NCI-H526 treated with DMSO at 0.1 percent for 48 hours (cell line): ENCODE measurements at places on chromosomes 2 and 18.

DNA sequence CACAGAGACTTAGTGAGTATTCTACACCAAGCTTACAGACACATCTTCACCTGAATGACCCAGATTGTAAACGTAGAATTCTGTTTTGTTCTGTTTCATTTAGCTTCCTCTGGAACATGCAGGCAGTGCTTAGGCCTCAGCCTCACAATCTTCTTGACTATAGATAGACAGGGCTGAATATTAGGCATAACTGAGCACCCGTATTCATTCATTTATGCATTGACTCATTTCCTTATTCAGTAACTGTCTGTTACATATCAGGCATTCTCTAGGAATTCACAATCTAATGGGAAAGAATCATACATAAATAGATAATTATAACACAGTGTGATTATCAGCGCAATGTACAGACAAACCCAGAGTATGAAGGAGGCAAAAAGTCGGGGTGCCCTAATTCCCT lies 124.9 kb upstream of the ETAA1 start:
- DNase-seq = no peak

DNA sequence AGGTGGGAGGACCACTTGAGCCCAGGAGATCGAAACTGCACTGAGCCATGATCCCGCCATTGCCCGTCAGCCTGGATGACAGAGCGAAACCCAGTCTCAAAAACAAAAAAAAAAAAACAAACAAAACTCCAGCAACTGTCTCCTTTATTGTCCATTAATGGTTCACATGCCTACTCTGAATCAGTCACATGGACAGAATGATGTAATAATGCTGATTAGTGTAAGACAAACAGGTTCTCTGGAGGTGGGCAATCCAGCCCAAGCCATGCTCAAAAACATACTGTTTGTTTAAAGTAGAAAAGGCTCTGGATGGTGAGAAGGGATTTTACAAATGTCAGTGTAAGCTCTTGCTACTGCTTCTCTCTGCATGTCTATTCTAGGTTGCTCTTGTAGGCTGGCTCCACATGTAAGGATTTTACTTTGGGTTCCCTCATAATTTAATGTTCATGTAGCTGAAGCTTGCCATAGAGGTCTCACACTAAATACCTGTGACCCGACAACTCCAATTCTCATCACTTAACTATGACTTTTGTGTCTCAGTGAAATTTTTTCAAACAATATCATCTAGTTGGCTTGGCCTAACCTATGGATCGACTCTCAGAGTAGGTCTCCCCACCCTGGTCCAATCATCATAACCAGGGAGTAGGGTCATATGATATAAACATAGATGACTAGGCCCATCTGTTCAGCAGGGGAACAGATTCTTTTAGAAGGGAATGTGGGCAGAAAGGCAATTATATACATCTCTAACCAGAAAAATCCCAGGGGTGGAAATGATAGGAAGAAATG lies 83.9 kb upstream of the SLC39A10 start:
- DNase-seq = no peak

GRCh38 chr2:218097975-218098374 lies 27.9 kb upstream of the CXCR2 start:
- no peak for DNase-seq

- no peak for DNase-seq
Observed at GRCh38 chr18:23272498-23273232, 137.4 kb downstream of the CABLES1 start.

GRCh38 chr2:134573085-134573370 lies 145.8 kb downstream of the TMEM163 start:
- DNase-seq = no peak

- no peak for DNase-seq
Observed at GRCh38 chr2:182649316-182649715, 66.7 kb upstream of the DNAJC10 start.

GRCh38 chr2:147394179-147394790 lies 450.5 kb upstream of the ACVR2A start:
- no peak for DNase-seq

DNA sequence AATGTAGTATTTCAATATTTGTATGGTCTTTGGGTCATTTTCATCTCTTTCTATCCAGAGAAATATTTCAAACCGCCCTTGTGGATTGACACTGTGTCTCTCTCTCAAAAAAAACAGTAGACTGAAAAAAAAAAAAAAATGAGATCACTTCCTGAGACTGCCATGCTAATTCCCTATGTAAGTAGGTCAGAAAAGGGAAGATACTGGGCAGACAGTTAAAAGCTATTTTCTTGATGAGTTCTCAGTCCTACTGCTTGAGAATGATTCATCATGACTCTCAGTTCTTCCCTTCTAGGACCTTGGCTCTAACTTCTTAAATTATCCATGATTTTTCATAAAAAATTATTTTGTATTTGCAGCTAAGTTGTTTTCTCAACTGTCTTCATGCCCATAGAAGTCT lies 672.3 kb upstream of the REG3G start:
- DNase-seq = no peak

- DNase-seq = no peak
Observed at GRCh38 chr2:217746808-217747207, 256.0 kb downstream of the TNS1 start.

- DNase-seq = no peak
Observed at GRCh38 chr2:201208563-201209252, 25.8 kb downstream of the CASP10 start.

- DNase-seq = no peak
Observed at GRCh38 chr2:188079196-188079595, 212.5 kb upstream of the GULP1 start.

DNA sequence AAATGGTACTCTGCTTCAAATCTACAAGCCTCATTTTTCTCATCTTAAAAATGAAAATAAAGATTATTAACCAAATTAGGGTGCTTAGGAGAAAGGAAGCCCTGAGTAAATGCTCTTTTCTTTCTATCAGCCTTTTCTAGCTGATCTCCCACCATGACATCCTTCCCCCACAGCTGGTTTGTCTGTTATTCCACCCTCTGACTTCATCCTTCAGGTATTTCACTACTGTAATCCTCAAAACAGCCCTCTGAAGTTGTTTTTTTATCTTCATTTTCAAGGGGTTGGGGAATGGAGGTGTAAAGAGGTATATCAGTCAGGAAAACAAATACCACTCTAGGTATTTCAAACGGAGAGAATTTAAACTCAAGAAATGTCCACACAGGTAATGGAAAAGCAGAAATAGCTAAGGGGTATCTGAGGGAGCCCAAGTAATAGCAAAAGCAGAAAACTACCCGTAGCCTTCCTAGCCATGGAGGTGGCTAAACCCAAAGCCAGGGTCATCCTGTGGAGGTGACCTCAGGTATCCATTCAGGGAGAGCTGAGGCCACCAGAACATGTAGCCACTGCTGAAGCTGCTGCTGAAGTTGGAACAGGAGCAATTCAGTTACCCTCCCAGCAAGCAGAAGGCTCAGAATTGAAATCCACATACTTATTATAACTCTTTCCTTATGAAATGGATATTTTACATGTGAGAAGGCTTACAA lies 990.9 kb upstream of the ACVR2A start:
- DNase-seq = no peak

DNA sequence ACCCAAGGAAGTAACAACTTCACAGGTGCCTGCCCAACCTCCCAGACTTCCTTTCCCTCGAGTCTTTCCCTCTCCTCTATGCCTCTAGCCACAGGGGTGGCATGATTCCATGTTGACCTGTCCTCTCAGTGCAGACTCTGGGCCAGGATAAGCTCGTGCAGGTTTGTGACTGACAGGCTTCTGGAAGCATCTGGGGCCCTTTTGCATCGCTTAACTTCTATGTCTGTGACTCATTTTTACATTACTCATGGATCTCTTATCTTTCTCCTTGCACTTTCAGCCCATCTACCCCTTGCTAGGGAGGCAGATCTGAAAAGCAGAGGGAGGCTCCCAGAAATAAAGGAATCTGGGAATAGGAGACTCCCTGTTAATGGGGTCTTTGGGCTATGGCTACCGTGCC lies 98.5 kb upstream of the RIOK3 start:
- DNase-seq = no peak

DNA sequence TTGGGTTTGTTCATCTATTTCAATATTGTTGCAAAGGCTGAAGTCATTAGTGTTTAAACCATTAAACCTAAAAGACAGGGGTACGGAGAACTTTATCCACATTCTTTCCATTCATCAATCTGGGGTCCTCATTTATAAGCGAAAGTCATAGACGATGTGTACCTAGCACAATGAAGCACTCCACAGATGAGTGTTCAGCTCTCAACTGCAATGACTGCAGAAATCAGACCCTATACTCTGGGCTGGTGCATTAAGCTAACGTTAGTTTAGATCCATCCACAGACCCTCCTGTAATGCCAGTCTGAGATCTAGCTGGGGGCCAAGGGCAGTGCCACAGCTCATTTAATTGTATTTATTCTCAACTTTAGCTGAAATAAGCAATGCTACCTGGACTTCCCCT lies 155.2 kb downstream of the AFF3 start:
- no peak for DNase-seq

- DNase-seq = no peak
Observed at GRCh38 chr2:121944072-121944831, 188.8 kb downstream of the TSN start.

- DNase-seq = no peak
Observed at GRCh38 chr2:192634557-192634956, 439.8 kb upstream of the TMEFF2 start.

GRCh38 chr2:24613154-24613814 lies 122.2 kb downstream of the NCOA1 start:
- DNase-seq = no peak

GRCh38 chr2:156778916-156779315 lies 342.7 kb downstream of the GPD2 start:
- DNase-seq = no peak

- no peak for DNase-seq
Observed at GRCh38 chr18:67400502-67401117, 115.9 kb downstream of the DSEL start.

GRCh38 chr18:11310476-11311086 lies 161.2 kb upstream of the PIEZO2 start:
- DNase-seq = no peak

- no peak for DNase-seq
Observed at GRCh38 chr2:158112992-158113391, 11.3 kb downstream of the UPP2 start.

- DNase-seq = no peak
Observed at GRCh38 chr2:46874236-46874929, 41.2 kb downstream of the MCFD2 start.
